ENCODE measurements at places on chromosomes 3 and 15. TPM values are rescaled to one million over a fixed set of nuclear protein-coding genes. Genes with fewer than 3 reads are reported as not detected.

The C3orf49 gene
- total RNA-seq = not detected

The DPH6 gene
- total RNA-seq = 14.9 TPM

The DCLK3 gene
- not detected for total RNA-seq

The ANKUB1 gene
- not detected for total RNA-seq

The KLHL40 gene
- total RNA-seq = not detected

The GOLGA8R gene
- total RNA-seq = 0.07 TPM

The FGD5 gene
- 0.04 TPM for total RNA-seq

The PCSK6 gene
- total RNA-seq = 13.9 TPM

The DIPK2A gene
- 6.0 TPM for total RNA-seq

The TMEM40 gene
- total RNA-seq = 0.25 TPM

The RYR3 gene
- 0.05 TPM for total RNA-seq

The IL17RE gene
- total RNA-seq = 1.6 TPM

The SKOR1 gene
- not detected for total RNA-seq

Measured in A549 treated with dexamethasone at 1 μM for 4 hours (cell line).